Left hindlimb (tissue), 1 donor: ENCODE measurements at places on chromosomes 7 and 10.

DNA sequence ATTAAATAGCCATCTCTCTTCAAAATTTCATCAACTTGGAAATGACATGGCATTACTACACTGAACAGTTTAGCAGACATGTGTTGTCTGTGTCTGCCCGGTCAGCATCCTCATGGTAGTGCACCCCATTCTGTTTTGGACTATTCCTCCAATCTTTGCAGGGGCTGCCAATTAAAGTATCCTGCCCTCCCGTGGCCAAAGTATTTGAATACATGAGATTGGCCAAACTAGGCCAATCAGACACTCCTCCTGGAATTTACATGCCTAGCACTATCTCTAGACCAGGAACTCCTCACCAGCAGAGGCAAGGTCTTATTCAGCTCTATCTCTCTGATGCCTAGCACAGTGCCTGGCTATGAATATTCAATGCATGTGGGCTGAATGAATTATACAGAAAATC lies 4.4 kb downstream of the SHTN1 start:
- no peak for DNase-seq

GRCh38 chr7:155268921-155269650 lies 28.6 kb upstream of the INSIG1 start:
- DNase-seq = no peak

- no peak for DNase-seq
These were observed at the start of gene ZNF722 for GRCh38 chr7:63998549-63998948. Gene ZNF722, plus strand, starts transcription at chr7:63998849. Its CDS starts 113 bp downstream, at chr7:63998962.

DNA sequence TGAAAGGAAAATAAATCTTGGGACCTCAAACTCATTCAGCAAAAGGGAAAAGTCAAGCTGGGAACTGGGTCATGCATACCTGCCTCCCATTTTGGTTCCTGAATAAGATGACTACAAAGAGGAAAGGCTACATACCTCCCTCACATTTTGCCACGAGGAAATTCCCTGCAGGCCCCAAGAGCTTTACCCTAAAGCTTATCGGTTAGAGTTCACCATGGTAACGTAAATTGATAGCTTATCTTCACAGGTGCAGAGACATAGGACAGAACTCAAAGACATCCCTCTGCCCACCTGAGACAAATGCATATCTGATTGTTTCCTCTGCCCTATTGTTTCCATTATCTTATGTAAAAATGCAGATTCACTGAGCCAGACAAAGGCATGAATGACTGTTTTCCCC lies 31.5 kb upstream of the GRB10 start:
- no peak for DNase-seq

DNA sequence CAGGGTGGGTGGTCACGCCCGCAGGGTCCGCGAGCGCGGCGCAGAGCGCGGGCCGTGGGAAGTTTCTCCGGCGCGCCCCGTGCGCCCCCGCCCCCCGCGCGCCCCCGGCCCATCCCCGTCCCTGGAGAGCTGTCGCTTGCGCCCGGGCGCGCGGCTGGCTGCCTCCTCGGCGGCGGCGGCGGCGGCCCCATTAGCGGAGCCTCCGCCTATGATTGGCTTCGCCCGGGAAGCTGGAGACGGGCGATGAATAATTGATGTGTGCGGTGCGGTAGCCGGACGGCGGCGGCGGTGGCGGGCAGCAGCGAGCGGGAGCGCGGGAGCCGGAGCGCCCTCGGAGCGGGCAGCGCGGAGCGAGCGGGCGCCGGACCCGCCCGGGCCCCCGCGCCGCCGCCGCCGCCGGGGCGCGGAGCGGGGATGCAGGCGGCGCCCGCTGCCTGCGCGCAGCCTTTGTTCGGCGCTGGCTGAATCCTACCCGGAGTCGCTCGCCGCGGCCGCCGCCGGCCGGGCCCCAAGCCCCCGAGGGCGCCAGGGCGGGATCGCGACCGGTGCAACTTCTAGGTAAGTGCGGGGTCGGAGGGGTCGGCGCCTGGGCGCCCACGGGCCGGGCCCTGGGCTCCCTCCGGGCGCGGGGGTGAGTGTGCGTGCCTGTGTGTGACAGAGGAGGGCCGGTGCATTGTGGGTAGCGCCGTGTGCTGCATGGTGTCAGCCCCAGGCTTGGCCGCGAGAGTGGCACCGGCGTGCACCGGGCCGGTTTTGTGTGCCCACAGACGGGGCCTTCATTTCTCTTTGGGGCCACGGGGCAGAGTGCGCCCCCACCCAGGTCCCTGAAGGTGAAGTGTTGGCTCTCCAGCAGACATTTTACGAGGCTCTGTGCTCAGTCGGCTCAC lies 103.8 kb upstream of the PPIF start:
- DNase-seq = no peak

DNA sequence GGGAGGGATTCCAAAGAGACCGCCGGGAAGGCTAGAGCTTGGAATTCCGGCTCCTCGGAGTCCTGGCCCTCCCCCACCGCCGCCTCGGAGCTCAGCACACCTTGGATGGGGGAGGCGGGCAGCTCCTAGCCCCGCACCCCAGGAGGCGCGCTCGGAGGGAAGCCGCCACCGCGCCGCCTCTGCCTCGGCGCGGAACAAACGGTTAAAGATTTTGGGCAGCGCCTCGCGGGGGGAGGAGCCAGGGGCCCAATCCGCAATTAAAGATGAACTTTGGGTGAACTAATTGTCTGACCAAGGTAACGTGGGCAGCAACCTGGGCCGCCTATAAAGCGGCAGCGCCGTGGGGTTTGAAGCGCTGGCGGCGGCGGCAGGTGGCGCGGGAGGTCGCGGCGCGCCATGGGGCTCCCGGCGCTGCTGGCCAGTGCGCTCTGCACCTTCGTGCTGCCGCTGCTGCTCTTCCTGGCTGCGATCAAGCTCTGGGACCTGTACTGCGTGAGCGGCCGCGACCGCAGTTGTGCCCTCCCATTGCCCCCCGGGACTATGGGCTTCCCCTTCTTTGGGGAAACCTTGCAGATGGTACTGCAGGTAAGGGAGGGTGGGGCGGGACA lies at the start of gene CYP26A1:
CYP26A1 (plus strand) TSS at position 355 of the 608 bp plus-strand sequence; CDS start at position 397, 42 bp downstream.
- no peak for DNase-seq

- DNase-seq = no peak
These were observed 44.0 kb downstream of the CREB3L2 start for GRCh38 chr7:137957887-137958286.

- DNase-seq = peak; percentile 32
These were observed 559 bp downstream of the VWC2 start for GRCh38 chr7:49773936-49774458.

DNA sequence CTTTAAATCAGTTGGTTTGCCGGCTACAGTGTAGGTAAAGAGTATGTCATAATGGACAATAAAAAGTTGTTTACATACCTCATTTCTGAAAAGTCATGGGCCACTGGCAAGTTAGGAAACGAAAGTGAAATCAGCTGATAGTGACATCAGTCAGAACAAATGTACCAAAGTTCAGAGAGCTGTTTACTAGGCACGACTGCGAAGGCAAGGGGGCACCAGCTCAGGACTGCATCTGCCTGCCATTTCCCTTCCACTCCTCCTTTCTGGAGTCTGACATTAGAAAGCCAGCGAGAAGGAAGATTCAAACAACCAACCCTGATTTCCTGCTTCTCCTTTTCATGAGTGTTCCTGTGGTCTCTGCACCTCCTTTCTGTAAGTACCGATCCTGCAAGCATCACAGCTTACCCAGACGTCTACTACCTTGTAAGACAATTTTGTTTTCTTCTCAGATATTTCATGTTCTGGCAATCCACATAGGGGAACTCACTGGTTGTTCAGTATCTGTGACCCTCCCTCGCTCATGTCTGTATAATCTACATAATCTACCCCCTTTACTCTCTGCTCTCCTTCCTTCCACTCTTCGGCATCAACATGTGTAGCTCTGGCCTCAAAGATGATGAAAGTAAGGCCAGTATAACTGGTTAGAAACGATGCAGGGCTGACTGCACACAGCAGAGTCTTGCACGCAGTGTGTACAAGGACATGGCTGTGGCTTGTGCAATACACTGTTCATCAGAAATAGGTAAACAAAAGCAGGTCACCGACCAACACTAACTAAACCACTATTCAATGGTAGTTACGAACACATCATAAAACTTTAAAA lies at the start of gene TMEM140:
TMEM140 (plus strand) TSS at position 174 of the 823 bp plus-strand sequence. CDS start 16,370 bp downstream, outside the sequence.
- no peak for DNase-seq

- no peak for DNase-seq
These were observed 66.1 kb downstream of the AGK start for GRCh38 chr7:141617280-141617679.

GRCh38 chr10:59143544-59143943 lies 32.9 kb upstream of the PHYHIPL start:
- no peak for DNase-seq

DNA sequence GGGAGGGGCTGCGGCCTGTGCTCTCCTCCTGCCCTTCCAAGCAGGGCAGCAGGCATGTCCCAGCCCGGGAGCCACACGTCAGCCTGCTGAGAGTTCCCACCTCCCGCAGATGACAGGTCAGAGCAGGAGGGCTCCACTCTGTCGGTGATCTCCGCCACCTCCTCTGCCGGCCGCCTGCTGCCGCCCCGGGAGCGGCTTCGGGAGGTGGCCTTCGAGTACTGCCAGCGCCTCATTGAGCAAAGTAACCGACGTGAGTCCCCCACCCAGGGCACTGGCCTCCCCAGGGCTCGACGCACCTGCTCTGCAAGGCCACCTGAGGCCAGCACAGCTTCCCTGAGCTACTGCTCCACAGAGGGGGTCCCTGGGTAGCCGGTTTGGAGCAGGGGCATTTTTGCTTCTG lies 9.4 kb downstream of the AP5Z1 start:
- no peak for DNase-seq

DNA sequence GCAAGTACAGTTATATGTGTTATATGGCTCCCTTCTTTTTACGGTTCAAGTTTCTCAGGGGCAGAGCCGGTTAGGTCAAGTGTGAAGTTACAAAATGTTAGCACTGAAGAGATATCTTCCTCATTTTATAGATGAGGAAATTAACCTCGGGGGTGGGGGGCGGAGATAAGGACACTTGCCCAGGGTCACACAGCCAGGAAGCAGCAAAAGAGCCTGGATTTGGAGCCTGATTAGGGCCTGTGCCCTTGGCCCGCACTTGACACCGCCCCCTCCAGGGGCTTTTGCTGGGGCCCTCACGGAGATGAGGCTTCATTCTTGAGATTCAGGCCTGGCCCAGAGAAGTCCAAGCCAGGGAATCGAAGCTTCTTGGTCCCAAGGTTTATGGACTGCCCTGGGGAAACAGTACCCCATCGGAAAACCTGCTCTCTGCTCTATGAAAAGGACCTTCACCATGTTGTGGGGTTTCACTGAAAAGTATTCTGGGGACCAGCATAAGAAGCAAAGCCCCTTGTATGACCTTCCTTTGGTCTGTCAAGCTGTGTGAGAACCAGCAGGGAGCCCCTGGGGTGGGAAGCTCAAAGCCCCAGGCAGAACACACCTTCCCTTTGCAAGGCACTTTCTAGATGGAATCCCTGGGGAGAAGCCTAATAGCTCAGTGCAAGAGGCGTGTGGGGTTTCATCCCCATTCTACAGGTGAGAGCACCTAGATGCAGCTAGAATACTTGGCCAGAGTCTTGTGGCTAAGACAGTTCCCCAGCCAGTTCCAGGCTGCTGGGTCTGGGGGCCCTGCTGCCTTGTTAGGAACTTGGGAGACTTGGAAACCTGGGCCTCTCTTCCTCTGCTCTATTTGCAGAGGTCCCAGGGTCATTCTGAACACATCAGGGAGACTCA lies 21.9 kb downstream of the UNC5B start:
- DNase-seq = no peak

DNA sequence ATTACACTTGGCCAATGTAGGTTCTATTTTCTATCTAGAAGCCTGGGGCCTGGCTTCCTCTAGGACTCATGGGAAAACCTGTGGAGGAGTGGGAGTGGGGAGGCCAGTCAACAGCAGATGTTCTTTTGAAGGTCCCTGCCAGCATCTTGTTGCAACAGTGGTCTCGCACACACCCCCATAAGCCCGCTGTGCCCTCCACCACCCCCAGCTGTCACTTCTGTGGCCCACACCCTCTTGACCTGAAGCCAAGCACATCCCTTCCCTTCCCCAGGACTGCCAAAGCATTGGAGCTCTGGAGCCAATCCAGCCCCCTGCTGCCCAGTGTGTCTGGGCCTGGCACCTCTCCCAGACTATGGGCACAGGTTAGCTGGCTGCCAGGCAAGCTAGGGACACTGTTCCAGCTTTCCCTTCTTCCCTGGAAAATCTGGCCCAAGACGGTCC lies 1.9 kb upstream of the STX1A start:
- peak; percentile 87 for DNase-seq

DNA sequence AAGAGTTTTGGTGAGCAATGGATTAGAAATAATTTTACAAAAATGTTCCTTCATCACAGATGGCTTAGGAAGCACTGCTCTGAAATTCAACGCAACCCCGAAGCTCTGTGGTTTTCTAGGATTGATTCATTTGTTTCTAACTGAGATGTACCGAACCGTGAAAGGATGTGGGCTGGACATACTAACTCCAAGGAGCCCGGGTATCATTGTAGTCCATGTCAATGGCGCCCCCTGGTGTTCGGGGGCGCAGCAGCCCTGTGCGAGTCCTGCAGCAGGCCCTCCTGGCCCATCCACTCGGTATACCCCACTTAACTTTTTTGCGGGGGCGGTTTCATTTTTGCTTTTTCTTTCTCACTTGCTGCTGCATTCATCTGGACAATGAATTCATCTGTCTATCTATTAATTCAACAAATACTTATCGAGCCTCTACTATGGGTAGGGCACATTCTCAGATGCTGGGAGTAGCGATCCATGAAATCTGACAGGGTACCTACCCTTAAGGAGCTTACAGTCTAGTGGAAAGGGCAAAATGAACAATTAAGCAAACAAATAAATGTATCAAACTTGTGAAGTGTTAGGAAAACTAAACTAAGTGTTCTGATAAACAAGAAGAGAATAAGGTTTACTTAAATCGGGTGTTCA lies 25.2 kb upstream of the ITPRID1 start:
- DNase-seq = peak; percentile 39

DNA sequence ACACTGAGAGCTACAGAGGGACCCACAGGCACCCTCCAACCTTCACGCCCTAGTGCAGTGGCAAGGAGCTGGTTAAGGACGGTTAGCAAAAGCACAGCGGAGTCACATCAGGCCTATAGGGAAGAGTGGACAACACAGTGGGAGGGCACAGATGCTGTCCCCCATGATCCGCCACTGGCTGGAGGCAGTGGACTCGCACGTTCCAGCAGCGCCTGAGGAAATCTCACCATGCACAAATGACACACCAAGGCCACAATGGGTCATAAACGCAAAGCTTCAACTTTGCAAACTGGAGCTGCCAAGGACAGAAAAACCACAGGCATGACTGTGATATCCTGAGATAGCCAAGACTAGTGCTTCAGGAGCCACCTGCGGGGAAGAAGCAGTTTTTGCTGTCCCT lies 58.8 kb downstream of the GRB10 start:
- DNase-seq = no peak

- DNase-seq = no peak
These were observed 97.9 kb downstream of the TSPAN12 start for GRCh38 chr7:120760050-120760449.

DNA sequence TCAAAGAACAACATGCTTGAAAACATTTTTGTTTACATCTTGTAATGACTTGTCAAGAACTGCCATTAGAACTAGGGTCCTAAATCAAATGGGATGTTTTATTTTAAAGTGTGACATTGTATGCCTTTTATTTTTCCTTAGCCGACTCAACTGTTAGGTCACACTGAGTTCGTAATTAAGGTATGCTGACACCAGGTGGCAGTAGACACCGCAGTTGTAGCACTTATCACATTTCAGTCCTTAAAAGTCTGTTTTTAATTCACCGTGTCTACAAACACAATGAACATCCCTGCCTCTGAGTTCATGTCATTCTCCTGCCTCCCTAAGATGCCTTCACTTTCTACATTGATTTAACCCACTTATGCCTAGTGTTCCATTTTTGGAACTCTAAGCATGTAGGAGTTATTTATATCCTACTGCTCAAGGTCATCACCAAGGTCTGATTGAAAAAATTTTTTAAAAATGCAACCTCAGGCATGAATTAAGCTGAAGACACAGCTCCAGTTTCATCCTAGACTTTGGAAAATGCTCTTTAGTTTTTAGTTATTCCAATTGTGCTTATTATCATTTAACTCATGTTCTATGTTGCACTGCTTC lies 186.1 kb downstream of the BMPER start:
- DNase-seq = no peak
